Smooth muscle cell of the brain vasculature (primary cell): ENCODE measurements at places on chromosomes 12 and 14.

DNA sequence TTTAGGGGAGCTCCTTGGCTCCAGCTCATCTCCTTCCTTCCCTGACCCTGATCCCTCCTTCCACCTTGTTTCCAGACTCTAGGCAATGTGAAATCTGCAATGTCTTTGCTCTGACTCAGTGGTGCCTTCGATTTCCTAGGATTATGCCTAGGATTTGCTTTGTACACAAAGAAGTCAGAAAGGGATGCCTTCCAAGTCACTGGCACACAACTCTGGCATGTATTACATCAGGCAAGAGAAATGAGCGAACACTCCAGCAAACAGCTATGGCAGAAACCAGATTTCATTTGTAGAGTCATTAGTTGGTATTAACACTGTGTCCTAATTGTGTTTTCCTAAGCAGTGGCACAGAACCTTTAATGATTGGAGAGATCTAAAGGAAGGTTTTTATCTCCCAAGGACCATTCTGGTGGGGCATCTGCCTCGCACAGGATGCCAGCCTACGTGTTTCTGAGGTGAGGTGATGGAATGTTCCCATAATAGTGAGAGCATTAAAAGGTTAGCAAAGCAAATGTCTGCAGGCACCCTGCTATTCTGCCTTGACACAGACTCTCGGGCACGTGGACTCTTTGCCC lies 84.9 kb downstream of the WSCD2 start:
- no peak for DNase-seq

GRCh38 chr12:27104546-27104945 lies 22.2 kb upstream of the C12orf71 start:
- no peak for DNase-seq

- no peak for DNase-seq
Observed at GRCh38 chr12:53338017-53338416, 1.9 kb upstream of the SP7 start.

GRCh38 chr12:104480826-104481440 lies 24.2 kb downstream of the CHST11 start:
- DNase-seq, result no peak

GRCh38 chr12:69318225-69318624 lies 30.0 kb upstream of the LYZ start:
- no peak for DNase-seq

- no peak for DNase-seq
Observed at GRCh38 chr14:62696331-62696924, 348.8 kb downstream of the KCNH5 start.

- no peak for DNase-seq
Observed at GRCh38 chr12:40099423-40099853, 6.4 kb downstream of the SLC2A13 start.

DNA sequence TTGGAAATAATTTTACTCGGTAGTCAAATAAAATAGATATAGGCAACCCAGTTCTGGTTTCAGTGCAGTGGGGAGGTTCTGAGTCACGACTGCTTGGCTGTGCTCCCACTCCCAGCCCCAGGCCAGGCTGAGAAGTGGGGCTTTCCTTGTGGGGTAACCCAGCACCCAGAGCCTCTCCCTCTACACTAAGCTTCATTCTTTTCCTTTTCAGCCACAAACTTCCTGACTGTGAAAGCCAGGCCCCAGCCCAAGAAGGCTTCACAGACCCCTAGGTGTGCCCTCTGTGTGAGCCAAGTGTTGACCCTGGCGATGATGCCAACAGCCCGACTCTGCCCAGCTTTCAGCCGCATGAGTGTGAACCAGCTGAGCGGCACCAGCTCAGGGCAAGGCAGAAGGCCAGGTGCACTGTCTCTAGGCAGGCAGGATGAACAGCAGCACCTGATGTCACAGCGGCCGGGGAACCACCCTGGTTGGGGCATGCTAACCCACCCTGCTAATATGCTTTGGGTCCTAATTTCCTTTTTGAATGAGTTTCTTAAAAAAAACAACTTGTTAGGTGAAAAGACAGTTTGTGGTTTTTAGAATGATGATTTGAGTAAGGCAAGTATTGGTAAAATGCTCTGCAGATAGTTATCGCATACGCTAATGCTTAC lies 42.2 kb upstream of the ATP23 start:
- no peak for DNase-seq

DNA sequence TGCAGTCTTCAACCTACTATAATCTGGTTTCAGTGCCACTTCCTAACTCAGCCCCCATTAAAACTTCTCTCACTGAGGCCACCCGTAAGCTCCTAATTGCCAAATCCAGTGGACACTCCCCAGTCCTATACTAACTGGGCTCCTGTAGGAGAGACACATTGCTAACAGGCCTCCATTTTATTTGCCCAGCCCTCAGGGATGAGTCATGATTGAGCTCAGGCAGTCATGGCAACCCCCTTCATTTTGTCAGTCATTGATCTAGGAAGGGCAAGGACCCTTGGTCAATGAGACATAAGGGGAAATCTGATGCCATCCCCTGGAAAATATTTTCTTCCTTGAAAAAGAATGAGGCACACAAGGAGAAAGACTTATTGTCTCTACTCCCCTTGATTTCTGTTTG lies 70.1 kb upstream of the HIF1A start:
- DNase-seq, result no peak

GRCh38 chr12:129049917-129050316 lies 196.6 kb downstream of the GLT1D1 start:
- DNase-seq, result no peak

- DNase-seq, result no peak
Observed at GRCh38 chr12:93348575-93349435, 28.9 kb upstream of the NUDT4 start.
